Uterus (tissue), 4 donors: ENCODE measurements at places on chromosomes 2 and 18. TPM values are rescaled to one million over a fixed set of nuclear protein-coding genes. Genes with fewer than 3 reads are reported as not detected.

Gene TBR1
- not detected for total RNA-seq

Gene SNRNP27
- 8.2 TPM for total RNA-seq

Gene GPR45
- not detected for total RNA-seq

Gene C18orf63
- not detected for total RNA-seq

Gene LIMS4
- 5.6 TPM for total RNA-seq

Gene KRTCAP3
- 2.6 TPM for total RNA-seq

Gene IL1RN
- total RNA-seq: 0.77 TPM

Gene EIF2B4
- total RNA-seq: 16.9 TPM

Gene ALPG
- not detected for total RNA-seq

Gene POMC
- 26.9 TPM for total RNA-seq

Gene COL4A4
- total RNA-seq: 4.1 TPM

Gene GCKR
- not detected for total RNA-seq

Gene FTCDNL1
- total RNA-seq: 5.8 TPM

Gene HOXD13
- not detected for total RNA-seq

Gene BARD1
- total RNA-seq: 39.8 TPM

Gene TCF23
- total RNA-seq: 84.6 TPM

Gene CXCR1
- not detected for total RNA-seq

Gene RIT2
- total RNA-seq: not detected

Gene ATG4B
- total RNA-seq: 75.1 TPM

Gene SLC19A3
- total RNA-seq: 0.51 TPM

Gene SCN2A
- 0.26 TPM for total RNA-seq

Gene RGPD4
- 0.34 TPM for total RNA-seq

Gene DAW1
- total RNA-seq: not detected

Gene HOXD12
- total RNA-seq: 0.76 TPM

Gene ACTG2
- 846 TPM for total RNA-seq

Gene IFIH1
- total RNA-seq: 5.6 TPM

Gene BIN1
- 41.5 TPM for total RNA-seq

Gene NETO1
- not detected for total RNA-seq

Gene PLEKHH2
- 47.1 TPM for total RNA-seq

Gene BMP10
- not detected for total RNA-seq

Gene TRPM8
- not detected for total RNA-seq

Gene LRPPRC
- 39.7 TPM for total RNA-seq

Gene CCDC93
- 45.5 TPM for total RNA-seq

Gene VWC2L
- total RNA-seq: not detected

Gene SERPINB4
- not detected for total RNA-seq

Gene ZFAND2B
- 52.6 TPM for total RNA-seq

Gene TRAK2
- 37.4 TPM for total RNA-seq

Gene UGT1A10
- total RNA-seq: not detected

Gene MERTK
- total RNA-seq: 30.3 TPM

Gene PRSS56
- total RNA-seq: not detected

Gene SLC14A1
- total RNA-seq: 0.95 TPM

Gene RGPD3
- total RNA-seq: 1.5 TPM

Gene DSG4
- total RNA-seq: 0.07 TPM

Gene ABCG8
- total RNA-seq: not detected
